ENCODE measurements at places on chromosomes 12 and 14. TPM values are rescaled to one million over a fixed set of nuclear protein-coding genes. Genes with fewer than 3 reads are reported as not detected.

DNA sequence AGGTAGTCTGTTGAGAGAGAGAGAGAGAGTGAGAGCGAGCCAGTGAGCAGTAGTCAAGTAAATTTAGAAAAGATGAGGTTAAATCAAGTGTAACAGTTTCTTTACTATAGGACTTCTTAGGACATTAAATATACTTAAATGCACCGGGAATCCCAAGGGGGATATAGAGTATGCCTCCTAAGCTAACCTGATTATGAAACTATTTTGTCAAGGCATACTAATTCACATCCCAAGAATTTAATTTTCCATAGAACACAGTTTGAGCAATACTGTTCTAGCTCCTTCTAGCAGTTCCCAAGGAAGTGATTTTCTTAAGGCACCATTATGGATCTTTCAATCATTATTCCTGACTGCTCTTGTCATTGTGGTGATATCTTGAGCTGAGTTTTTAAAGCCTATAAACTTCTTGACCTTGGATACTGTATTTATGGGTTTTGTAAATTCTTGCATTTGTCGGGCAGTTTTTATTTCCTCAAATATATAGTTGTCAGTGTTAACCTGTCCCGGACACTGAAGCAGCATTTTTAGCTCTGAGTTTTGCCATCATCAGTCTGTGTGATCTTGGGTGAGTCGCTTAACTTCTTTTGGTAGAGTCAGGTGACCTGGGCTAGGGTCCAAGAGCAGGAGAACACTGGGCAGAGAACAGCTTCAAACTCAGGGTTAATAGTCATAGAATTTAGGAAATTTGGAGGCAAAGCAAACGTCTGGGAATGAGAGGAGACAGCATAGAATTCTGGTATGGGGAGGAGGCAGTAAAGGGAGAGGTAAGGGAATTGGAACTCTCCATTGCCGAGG lies 196.5 kb upstream of the FRMD6 start:
- no peak for DNase-seq

- no peak for DNase-seq
Observed at GRCh38 chr12:83690465-83690864, 1003.8 kb downstream of the TMTC2 start.

DNA sequence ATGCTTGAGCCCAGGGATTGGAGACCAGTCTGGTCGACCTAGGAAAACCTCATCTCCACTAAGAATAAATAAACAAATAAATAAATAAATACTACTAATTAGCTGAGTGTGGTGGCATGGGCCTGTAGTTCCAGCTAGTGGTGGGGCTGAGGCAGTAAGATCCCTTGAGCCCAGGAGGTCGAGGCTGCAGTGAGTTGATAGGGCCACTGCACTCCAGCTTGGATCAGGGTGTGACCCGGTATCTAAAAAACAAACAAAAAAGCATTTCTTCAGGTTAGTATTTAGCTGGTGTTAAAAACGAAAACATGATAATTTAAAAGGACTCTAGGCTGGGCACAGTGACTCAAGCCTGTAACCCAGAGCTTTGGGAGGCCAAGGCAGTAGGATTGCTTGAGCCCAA lies 1.2 kb upstream of the FGD4 start:
- no peak for DNase-seq

DNA sequence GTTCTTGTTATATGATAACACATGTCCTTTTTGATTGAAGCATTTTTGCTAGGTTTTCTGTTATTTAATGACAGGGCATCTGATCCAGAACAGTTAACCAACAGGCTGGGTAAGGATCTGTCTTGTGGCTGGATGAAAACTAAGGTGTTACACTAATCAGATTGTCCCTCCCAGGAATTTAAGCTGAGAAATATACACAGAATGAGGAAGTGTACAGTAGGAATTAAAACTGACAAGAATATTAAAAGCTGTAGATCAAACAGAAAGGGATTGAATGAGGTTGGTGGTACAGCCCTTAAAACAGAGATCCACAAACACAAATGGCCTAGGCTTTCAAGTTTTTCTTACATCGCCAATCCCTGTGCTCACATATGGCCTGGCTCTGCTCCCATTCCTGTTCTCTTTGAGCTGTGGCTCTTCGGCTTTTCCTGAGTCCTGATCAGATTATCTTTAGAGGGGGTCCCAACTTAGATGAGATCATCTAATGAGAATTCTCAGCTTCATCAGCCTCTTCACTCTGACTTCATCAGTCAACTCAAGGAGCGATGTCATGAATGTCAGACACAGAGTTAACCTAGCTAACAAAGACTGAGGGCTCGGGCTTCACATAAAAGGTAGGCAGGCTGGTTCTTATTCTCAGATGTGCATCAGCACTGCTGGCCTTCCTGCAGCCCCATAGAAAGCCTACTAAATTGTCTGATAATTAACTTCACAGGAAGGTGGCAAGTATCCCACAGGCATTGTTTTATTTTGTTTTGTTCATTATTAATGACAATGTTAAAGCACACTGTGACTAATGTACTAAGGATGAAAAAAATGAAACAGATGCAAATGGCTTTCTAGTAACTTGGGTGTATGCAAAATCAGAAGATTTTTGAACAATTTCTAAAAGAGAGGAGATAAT lies 11.4 kb downstream of the PYGL start:
- no peak for DNase-seq

The DLST gene
- polyA plus RNA-seq = 71.6 TPM

DNA sequence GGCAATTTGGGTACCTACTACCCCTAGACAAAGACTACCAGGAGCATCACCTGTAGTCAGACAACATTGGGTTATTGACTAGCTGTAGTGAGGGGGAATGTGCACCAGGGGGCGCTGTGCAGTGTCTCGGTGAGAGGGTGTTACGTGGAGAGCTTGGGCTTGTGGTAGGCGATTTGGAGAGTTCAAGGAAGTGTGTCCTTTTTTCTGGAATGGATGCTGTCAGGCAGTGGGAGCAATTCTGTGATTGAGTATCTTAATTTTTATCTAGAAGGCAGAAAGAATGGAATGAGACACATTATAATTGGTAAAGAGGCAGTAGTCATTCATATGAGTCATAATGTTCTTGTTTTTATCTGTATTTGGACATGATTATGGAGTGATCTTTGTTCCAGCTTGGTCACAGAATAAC lies 187.7 kb downstream of the GALC start:
- no peak for DNase-seq

DNA sequence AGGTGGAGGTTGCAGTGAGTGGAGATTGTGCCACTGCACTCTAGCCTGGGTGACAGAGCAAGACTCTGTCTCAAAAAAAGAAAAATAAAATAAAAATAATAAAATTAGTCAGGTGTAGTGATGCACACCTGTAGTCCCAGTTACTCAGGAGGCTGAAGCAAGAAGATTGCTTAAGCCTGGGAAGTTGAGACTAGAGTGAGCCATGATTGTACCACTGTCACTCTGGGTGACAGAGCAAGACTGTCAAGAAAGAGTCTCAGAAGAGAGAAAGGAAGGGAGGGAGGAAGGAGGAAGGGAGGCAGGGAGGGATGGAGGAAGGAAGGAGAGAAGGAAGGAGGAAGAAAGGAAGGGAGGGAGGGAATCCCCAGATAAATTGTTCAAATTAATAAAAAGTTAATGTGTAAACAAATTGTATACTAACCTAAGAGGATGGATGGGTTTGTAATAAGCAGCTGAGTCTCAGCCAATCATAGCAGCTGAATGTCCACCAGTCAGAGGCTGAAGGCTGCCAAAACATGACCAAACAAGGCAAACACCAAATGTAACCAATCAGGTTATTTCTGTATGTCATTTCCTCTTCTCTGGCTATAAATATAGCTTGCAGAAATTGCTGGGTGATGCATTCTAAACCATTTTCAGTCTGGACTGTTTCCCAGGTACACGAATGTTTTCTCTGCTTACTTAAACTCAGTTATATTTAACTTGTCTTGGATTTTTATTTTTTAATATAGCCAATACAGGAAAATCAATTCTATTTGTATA lies 6.1 kb upstream of the CDCA4 start:
- DNase-seq = no peak

- DNase-seq = no peak
Observed at GRCh38 chr12:19223018-19223417, 93.5 kb downstream of the PLEKHA5 start.

DNA sequence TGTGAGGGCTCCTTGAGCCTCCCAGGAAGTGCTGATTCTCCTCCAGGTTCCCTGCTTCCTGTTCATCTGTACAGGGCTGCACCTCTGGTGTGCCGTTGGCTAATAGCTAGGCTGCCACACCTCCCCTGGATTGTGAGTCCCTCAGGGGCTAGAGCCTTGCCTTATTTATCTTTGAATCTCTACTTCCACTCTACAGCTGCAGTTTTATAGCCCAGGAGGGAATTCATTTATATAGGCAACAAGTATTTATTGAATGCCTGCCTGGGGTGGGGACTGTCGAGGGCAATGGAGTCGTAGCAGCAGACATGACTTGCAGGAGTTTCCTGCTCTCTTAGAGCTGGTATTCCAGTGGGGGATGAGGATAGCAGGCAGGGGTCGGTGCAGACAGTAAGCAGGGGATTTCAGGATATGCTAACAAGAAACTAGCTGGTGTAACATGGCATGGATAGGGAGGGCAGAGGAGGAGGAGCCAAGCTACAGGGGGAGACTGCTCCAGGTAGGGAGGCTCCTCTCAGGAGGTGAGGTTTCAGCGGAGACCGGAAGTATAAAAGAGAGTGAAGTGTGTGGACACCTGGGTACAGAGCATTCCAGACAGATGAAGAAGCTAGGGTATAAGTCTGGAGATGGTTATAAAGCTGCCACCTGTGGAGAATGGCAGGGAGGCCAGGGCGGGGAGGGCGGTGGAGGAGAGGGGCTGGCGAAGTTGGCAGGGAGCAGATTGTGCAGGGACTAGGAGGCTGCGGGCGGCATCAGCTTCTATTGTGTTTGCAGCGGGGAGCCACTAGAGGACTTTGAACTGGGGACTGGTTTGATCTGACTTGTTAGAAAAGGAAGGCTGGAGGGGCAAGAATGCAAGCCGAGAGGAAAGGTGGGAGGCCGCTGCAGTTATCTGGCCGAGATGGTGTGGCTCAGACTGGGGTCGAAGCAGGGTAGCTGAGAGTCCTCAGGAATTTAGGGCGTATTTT lies 17.2 kb downstream of the USP30 start:
- no peak for DNase-seq

GRCh38 chr14:64294672-64295413 lies 672 bp upstream of the ESR2 start:
- peak; percentile 28 for DNase-seq

- peak; percentile 61 for DNase-seq
Observed at GRCh38 chr14:32707742-32708500, 230.8 kb upstream of the NPAS3 start.

- no peak for DNase-seq
Observed at GRCh38 chr12:76242813-76243550, 105.2 kb downstream of the BBS10 start.

The CMKLR1 gene
- 3.6 TPM for polyA plus RNA-seq

- DNase-seq = no peak
Observed at GRCh38 chr12:122029620-122030423, 8.1 kb downstream of the BCL7A start.

- DNase-seq = no peak
Observed at GRCh38 chr12:47813511-47814196, 6.0 kb downstream of the HDAC7 start.

The ADCY6 gene
- 44.3 TPM for polyA plus RNA-seq

The KLRK1 gene
- polyA plus RNA-seq = 0.26 TPM

The TAS2R19 gene
- polyA plus RNA-seq = 2.4 TPM

- peak; percentile 13 for DNase-seq
Observed at GRCh38 chr12:22687361-22688076, 62.5 kb downstream of the ETNK1 start.

GRCh38 chr12:101407049-101407435 lies 530 bp downstream of the ARL1 start:
- no peak for DNase-seq

DNA sequence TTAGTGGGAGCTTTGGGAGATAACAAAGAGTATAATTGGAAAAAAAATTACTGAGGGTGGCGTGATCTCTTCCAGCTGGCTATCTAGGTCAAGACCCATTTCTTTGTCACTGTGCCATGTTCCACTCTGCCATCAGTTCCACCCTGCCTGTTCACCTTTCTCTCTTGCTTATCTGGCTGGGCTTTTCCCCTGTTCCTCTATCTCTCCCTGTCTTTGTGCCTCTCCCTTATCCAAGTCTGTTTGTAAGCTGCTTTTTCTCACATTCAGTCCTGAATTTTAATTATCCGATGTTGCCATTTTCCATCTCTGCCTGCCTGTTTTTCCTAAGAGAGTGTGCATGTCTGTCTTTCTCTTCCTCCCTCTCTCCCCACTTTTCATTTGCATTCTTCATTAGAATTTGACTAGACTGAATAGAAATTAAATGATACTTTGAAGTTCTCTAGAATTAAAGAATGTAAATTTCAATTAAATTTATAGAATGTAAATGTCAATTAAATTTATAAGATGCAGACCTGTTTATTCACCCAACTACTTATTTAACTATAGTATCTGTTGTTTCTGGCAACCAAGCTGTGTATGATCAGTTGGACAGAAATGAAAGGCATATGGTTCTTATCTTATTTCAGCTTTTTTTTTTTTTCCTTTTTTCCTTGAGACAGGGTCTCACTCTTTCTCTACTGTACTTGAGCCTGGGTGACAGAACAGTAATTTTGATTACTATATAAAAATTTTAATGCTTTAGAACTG lies 40.9 kb upstream of the A2ML1 start:
- DNase-seq = no peak

The LMO3 gene
- 2.4 TPM for polyA plus RNA-seq

The SIX1 gene
- polyA plus RNA-seq = 79.8 TPM

- no peak for DNase-seq
Observed at GRCh38 chr14:61478971-61479473, 157.6 kb downstream of the PRKCH start.

DNA sequence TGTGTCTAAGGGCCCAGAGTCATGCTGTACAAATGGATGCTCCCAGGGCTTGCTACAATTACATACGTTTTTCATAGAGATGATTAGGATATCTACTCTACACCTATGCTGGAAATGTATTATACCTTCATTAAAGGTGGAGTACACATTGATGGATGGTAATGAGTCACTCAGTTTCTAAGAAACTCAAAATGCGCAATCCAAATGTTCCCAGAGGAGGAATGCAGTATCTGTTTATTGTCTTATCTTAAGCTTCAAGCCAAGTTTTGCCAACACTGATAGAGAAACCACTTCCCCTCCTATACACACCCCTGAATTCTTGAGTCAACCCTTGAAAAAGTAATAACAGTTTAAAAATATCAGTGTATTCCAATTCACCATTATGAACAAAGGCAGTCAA lies 266.6 kb upstream of the FAR2 start:
- no peak for DNase-seq

The CLMN gene
- polyA plus RNA-seq = 21.6 TPM

DNA sequence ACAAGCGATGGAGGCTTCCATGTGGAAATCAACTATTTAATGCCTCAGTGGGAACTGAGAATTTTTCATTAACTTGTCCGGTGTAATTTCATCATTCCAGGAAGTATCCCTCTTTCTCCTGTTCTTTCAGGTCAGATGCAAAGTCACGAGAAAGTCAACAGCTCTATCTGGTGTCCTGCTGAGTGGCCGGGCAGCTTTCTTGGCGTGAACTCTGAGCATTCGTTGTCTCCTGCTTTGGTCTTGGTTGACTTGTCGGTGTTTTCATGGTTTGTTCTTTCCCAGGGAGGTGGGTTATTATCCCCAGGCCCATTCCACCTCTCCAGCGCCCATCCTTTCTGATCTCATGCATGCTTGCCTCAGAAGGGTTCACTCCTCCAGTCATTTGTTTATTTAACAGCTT lies 149.1 kb downstream of the GLT1D1 start:
- DNase-seq = no peak

GRCh38 chr12:50380761-50381325 lies 15.6 kb downstream of the FAM186A start:
- DNase-seq = no peak
